A549 treated with DMSO at 1 μM for 4 hours (cell line): ENCODE measurements at places on chromosomes 1 and 21. TPM values are rescaled to one million over a fixed set of nuclear protein-coding genes. Genes with fewer than 3 reads are reported as not detected.

The PSMB2 gene
- total RNA-seq, result 80.4 to 107 TPM (median 106 TPM) in 5 replicates

The UBQLN4 gene
- total RNA-seq, result 38.5 to 48.6 TPM (median 41.7 TPM) in 5 replicates

The ANKRD65 gene
- total RNA-seq, result 0.07 to 0.09 TPM in 2 of 5 replicates, not detected in the others

The FCRLA gene
- 0.06 to 0.09 TPM in 2 of 5 replicates, not detected in the others for total RNA-seq

The ATAD3A gene
- total RNA-seq, result 30.4 to 40.6 TPM (median 33.6 TPM) in 5 replicates

The OR2M3 gene
- not detected in 5 replicates for total RNA-seq

The NBPF15 gene
- 19.0 to 23.0 TPM (median 22.1 TPM) in 5 replicates for total RNA-seq

The LAMC2 gene
- 27.6 to 40.3 TPM (median 29.1 TPM) in 5 replicates for total RNA-seq

The USP1 gene
- 22.2 to 27.3 TPM (median 26.0 TPM) in 5 replicates for total RNA-seq

The VASH2 gene
- 3.6 to 4.8 TPM (median 4.5 TPM) in 5 replicates for total RNA-seq

The FCRL2 gene
- total RNA-seq, result not detected in 5 replicates

The DNAJC28 gene
- 0.26 to 0.49 TPM (median 0.40 TPM) in 5 replicates for total RNA-seq

The SLC39A1 gene
- 154 to 166 TPM (median 163 TPM) in 5 replicates for total RNA-seq

The EXOSC10 gene
- total RNA-seq, result 37.2 to 40.8 TPM (median 38.1 TPM) in 5 replicates

The GLIS1 gene
- total RNA-seq, result 0.03 to 0.06 TPM (median 0.04 TPM) in 3 of 5 replicates, not detected in the others
